Colonic mucosa (tissue), 4 donors: ENCODE measurements at places on chromosomes 2 and 18.

- DNase-seq: no peak
Observed at GRCh38 chr2:240645801-240646175, 20.5 kb downstream of the GPR35 start.

DNA sequence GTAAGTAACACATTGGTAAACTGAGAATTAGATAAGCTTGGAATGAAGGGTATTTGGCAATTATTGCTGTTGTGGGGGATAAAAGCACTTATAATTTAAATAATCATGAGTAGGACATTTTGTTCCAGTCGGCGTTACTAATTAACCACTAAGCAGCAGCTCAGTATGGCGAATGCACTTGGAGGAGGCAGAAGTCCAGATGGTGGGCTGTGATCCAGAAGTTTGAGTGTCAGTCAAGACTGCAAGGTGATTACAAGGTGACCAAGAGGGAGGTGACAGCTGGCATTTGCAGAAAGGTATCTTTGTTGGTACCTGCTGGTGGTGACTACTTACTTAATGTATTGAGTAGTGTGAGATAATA, 643.6 kb upstream of the FAM98A start:
- DNase-seq: peak; percentile 53

DNA sequence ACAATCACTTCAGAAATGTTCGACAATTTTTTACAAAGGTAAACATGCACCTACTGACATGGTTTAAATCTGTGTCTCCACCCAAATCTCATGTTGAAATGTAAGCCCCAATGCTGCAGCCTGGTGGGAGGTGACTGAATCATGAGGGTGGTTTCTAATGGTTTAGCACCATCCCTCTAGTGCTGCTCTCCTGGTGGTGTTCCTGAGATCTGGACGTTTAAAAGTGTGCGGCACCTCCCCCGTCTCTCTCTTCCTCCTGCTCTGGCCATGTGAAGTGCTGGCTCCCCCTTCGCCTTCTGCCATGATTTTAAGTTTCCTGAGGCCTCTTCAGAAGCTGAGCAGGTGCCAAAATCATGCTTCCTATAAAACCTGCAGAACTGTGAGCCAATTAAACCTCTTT, 28.3 kb downstream of the MAP3K2 start:
- DNase-seq: no peak

- DNase-seq: no peak
Observed at GRCh38 chr2:240584486-240585031, 2.0 kb upstream of the CAPN10 start.

GRCh38 chr2:38386377-38386776, 9.3 kb upstream of the ATL2 start:
- no peak for DNase-seq

DNA sequence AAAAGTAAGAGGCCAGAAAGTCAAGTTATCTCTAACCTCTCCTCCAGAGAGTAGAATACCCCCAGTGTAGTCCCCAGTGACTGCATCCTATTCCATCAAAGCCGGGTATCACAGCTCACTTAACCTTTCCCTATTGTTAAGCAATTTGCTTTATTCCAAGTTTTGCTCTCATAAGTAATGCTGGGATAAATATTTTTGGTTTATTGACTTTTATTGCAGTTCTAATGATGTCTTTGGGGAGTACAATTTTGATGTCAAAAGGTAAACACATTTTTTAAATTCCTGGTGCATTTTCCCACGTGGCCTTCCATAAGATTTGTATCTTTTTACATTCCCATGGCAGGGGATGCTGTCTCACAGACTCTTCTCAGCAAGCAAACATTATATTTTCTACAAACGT, 43.3 kb downstream of the CMPK2 start:
- DNase-seq: no peak

GRCh38 chr2:236607471-236608187, 38.0 kb downstream of the ACKR3 start:
- DNase-seq: no peak

DNA sequence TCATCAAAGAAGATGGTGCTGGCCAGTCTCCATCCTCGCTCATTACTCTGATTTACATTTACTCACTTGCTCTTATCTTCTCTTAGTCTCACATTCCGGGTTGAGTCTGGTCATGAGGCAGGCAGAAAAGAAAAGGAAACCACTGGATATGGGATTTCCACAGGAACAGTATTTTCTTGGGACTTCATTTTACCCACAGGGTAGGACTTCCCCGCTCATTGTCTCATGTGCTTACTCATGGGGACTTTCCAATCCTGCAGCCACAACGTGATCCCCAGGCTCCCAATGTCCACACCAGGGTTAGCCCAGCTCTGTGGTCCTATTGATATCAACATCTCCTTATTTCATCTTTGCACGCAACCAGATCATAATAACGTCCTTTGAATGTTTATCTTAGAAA, 373.8 kb downstream of the TMEM182 start:
- DNase-seq: no peak
